ENCODE measurements at places on chromosomes 13 and 19.

DNA sequence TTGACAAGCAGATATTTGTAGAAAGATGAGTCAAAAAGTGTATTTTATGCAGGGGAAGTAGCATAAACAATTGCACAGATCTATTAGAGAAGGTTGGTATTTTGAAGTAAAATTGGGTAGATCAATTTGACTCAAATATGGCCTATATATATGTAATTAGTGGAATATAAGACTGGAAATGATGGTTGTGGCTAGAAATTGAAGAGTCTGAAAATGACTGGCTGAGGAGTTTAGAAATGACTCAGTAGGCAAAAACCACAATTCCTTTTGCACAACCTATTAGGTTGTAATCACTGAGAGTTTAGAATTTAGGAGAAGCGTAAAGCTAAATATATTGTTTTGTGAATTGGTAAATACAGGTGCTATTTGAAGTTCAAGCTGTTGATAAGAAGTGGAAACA is 622.6 kb upstream of the PCDH20 start:
- no peak for DNase-seq

GRCh38 chr13:42720113-42720857 is 61.1 kb upstream of the FAM216B start:
- peak; percentile 99 for DNase-seq

DNA sequence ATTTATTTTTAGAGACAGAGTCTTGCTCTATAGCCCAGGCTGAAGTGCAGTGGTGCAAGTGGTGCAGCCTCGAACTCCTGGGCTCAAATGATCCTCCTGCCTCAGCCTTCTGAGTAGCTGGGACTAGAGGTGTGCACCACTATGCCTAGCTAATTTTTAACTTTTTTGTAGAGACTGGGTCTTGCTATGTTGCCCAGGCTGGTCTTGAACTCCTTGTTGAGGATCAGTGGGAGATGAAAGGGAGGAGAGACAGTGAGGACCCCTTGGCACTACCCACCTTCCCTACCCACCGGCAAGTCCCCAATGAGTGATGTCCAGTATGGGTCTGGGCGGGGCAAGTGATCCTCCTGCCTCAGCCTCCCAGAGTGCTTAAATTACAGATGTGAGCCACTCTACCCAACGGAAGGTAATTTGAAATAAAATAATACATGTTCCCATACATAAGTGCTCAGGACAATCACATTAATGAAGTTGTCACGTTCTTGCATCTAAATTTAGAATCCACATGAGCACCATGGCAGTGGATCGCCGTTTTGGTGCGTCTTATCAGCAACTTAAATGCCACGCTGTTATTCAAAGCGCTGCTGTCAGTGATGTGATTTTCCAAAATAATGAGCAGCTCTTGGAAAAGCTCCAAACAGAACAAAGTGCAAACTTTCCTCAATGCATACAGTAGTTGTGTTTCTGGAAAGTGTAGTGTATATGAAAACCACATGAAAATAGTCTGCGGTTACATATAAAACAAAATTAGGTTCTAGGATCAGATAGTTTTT is 5.9 kb upstream of the ARL11 start:
- no peak for DNase-seq

- DNase-seq = no peak
These were observed 52.8 kb downstream of the GADD45B start for GRCh38 chr19:2528675-2529101.

- no peak for DNase-seq
These were observed 658 bp downstream of the CLPP start for GRCh38 chr19:6362027-6362350.

DNA sequence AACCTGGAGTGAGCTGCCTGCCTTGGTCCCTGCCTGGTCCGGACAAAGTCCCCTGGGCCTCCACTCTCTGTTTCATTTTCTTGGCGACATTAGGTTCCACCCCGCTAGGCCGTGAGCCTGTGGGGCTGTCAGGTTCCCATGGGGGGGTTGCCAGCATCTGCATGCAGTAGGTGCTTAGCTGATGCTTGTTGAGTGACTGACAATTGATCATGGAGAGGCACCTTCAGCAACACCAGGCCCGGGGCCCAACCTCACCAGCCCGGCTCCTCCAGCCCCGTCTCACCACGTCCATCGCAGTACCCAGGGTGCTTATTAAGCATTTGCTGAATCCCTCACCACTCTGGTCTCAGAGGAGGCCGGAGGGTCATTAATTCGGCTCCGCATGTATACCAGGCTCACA is 13.4 kb downstream of the MISP start:
- no peak for DNase-seq

DNA sequence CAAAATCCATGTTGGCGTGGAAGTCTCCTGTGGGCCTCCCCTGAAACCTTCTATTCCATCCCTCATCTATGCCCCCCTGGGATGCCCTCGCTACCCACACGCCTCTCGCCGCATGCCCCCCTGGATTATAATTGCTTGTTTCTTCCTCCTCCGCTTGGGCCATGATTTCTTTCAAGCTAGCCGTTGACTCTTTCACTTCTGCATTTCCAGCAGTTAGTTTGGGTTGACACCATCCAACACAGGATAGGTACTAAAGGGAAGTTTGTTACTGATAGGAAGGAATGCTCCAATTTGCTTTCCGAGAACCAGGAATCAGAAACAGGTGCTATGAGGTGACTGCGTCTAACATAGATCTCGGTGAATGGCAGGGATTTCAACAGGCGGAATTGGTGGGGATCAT is 7.7 kb upstream of the SLC25A15 start:
- DNase-seq = no peak

All from fibroblast of the conjunctiva (primary cell).